ENCODE measurements at places on chromosomes 1 and 21.
A peak's percentile ranks its signal among the peaks of the same experiment; 100 is the strongest.

DNA sequence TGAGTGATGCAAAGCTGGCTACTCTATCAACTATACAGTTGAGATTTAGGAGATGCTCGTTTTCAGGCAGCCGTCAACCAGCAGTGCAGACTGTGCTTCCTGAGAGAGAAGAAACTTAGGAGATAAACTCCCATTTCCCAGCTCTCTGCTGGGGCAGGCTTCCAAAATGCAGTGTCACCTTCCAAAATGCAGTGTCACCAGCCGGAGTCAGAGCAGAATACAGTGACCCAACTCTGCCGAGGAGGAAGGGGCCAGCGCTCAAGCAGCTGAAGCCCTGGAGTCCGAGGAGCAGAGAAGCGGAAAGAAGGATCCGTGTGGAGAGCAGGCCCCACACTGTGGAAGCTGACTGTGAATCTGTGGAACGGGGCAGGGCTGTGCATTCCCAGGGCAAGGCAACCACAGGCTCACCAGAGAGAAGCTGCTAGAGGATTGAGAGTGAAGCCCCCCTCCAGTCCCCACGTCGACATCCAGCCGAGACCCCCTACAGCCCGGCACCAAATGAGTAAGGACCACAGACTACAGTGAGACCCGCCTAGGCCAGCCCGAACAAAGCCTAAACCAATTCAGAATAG, 703 bp upstream of the KRTAP12-1 start:
- DNase-seq: no peak

GRCh38 chr1:229156872-229157271, 114.0 kb upstream of the RAB4A start:
- no peak for DNase-seq

DNA sequence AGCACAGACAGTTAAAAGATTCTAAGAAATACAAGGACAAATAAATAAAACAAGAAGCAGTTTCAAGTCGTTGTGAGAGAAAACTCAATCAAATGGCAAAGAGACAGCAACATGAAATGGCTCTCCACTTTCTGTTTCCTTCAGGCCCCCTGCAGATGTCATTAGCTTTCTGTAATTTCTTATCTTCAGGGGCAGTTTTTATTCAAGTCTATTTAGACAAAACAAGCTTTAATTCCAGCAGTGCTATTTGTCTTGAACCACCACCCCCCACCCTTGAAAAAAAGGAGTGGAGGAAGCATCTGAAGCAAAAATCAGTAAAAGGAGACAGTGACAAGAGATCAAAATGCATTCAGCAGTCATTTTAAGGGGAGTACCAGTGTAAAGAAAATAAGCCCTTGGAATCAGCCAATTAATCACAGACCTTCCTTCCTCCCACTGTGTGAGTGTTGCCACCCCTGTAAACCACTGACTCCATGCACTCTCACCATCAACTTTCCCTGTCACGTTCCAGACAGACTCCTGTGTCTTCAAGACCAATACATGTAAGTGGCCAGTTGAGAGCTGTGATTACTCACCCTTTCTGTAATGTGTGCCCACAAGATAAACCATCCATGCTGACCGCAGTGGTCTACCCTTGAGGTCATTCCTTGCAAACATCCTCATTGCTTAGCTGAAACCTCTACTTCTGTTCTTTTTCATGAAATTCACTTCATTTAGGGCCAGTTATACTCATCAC, 136.1 kb upstream of the HOOK1 start:
- DNase-seq: no peak

DNA sequence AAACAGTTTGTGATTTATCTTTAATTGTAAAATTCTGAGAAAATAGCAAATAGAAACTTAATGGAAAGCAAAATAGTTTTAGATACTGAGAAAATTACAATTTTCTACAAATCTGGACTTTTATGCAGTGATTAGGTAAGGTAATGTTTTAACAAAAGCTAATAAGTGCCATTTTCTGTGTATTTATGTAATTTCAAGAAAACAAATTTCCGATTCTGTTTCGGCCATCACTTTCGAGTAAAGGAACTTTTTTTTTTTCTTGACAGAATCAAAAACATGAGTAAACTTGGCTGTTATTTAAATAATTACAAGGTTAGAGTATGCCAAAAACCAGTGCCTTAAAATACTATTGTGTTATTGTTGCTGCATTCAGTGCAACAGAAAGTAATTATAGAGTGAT, 280.4 kb upstream of the C1orf105 start:
- DNase-seq: no peak

DNA sequence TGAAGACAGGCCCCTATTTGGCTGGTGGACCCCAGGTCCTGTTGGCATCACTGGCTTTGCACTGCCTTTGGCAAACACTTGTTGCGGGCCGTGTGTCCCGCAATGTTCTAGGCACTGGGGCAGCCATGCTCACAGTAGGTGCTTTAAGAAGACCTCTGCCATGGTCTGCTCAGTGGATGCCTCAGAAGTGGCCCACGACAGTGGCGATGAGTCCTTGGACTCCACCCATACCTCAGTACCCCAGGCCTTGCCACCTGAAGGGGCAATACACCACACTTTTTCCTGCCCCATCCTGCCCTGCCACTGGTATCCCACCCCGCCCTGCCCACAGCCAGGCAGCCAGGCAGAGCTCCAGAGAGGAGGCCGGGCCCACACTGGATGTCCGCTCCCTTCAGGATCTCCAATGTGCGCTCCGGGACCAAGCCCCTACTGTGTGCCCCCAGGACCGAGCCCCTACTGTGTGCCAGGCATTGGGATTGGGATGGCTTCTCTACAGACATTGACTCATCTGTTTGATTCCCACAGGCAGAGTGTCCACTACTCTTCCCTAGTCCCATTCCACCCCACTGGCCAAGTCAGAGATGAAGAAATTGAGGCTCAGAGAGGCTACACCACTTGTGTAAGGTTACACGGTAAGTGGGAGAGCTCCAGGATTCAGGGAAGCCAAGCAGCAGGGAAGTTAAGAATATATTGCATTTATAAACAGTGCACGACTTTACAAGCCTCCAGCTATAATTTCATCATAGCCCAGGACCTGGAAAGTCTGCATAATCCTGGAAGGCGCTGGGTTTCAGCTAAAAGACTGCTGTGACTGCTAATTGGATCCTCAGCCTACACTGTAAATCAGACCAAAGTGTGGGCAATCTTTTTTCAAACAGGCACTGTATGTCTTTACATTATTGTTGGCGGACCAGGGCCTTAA, 101.6 kb downstream of the DMRTB1 start:
- no peak for DNase-seq

GRCh38 chr1:150207281-150207971, 28.5 kb downstream of the ANP32E start:
- DNase-seq: no peak

DNA sequence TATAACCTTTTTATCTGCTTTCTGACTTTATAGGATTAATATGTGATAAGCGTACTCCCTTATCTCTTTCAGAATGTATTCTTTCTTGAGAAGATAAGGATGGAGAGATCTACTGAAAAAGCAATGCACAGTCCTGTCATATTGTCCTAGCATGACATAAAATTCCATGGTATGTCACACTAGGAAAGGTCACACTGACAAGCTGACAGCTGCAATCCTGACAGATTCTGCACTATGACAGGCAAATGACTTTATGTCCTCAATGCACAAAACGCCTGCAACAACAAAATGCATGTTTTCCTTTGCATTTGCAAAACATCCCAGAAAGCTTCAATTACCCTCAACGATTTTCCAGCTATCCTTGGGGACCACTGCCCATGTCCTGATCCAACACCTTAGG, 393.8 kb downstream of the DSCAM start:
- DNase-seq: no peak

- DNase-seq: no peak
Measured at GRCh38 chr21:16837721-16838120, 675.1 kb upstream of the CXADR start.

GRCh38 chr1:35640380-35641232, 720 bp downstream of the PSMB2 start:
- no peak for DNase-seq

GRCh38 chr1:147292012-147292411, 49.5 kb downstream of the CHD1L start:
- DNase-seq: no peak

DNA sequence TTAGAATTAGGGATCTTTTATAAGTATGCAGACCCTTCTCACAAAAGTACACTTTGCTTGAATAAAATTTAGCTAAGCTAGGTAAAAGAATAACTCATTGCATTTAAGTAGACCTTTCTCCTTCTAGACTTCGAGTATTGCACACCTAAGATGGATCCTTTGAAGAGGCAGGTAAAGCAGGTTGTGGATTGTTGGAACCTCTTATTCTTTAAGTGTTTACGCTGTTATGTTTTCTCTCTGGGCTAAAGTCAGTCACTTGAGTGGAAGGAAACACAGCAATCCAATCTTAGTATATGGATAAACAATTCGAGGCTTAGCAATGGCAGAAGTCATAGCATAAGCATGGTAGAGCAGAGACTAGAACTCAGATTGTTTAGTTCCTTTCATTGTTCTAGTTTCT, 11.4 kb downstream of the MAGI3 start:
- DNase-seq: no peak

DNA sequence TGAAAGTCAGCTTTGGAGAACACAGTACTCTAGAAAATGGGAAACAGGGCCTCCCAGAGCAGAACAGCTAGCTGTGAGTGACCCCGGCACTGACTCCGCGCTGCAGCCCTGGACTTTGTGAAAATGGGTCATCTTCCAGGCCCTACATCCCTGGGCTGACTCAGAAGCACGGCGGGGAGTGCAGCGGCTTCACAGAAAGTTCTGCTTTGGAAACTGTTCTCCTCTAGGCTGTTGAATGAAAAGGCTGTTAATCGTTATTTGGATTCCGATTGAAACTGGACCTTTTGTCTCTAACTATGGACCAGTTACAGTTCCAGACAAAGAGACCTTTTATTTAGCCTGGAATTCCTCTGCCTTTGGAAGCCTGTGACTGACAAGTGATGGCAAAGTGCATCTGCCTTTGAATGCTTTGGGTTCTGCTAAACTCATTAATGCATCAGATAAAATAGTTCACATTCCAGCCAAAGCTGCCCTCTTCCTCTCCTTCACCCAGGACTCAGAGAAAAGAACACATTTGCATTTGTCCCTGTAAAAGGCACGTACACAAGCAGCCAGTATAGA, 144.9 kb upstream of the HOOK1 start:
- DNase-seq: no peak

- DNase-seq: peak; percentile 33
Measured at GRCh38 chr1:37177230-37177864, 143.0 kb upstream of the GRIK3 start.

GRCh38 chr1:84742653-84743052, 52.4 kb upstream of the SSX2IP start:
- no peak for DNase-seq

DNA sequence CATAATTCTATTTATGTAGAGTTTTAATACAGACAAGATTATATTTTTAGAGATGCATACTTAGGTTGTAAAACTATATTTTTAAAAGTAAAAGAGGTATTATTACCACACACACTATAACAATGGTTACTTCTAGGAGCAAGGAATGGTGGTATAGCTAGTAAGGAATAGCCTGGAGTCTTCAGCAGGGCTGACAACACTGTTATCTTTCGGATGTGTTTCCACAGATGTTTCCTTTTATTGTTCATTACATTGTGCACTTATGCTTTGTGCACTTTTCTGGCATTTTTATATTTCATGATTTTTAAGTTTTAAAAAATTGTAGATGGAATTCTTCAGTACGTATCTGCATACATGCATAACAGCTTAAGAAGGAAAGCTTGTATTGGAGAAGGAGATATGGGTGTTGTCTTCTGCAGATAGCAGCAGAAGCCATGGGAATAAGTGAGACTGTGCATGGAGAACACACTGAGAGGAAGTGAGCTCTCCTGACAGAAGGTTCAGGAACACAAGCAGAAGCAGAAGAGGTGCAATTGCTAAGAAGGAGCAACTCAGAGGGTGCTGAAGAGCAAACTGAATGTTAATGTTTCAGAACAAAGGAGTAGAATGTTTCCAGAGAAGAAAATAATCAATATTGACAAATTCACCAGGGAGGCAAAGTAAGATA, 91.8 kb downstream of the UCHL5 start:
- DNase-seq: no peak

DNA sequence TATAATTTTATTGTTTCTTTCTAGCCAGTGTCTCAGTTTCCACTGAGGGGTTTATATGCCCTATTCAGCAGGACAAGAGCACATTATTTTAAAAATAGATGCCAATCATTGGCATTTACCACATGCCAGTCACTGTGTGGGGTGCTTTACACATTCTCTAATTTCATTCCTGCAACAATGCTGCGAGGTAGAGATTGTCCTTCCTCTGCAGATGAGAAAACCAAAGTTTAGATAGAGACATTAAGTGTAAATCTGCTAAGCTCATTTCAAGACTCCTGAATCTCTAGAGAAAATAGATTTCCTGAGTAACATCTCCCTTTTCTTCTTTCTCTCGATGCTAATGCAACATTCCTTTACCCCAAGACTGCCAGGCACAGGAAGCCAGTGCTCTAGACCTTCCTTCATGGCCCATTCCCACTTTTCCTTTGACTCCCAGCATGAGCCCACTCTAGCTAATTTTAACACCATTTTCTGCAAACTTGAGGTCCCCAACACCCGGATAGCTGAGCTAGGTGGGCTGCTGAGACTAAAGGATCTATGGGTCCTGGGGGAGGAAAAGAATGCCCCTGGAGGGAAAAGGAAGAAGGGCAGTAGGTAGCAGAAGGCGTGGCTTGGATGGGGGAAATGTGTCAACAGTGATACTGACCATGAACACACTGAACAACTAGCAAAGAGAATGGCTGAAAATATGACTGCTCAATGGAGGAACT, 50.0 kb downstream of the SH3GLB1 start:
- DNase-seq: no peak

DNA sequence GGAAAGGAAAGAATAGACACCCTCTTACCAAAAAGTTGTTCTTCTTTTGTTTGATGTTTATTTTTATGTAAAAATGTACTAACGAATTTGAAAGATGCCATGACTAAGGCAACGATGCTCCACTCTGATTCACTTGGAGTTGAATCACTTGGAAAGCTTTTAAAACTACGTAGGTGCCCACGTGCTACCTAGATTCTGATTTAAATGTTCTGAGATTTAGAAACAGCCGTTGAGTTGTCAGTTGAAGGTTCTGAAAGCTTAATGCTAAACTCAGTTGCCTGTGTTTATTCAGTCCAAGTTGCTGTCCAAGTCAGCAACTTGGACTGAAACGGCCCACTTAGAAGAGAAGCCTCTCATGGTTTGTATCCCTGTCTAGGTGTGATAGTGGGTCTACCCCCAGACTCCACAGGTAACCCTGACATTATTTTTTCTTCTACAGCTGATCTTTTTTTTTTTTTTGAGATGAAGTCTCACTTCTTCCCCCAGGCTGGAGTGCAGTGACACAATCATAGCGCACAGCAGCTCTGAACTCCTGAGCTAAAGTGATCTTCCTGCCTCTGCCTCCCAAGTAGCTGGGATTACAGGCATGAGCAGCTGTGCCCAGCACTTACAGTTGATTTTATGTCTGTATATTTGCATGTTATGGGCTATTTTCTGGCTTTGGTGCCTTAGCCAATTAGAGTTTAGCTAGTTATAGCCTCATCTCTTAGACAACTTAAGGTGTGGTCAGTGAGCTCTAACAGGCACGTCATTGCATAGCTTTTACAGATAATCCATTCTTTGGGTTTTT, 1.4 kb upstream of the VAMP4 start:
- no peak for DNase-seq

- DNase-seq: peak; percentile 72
Measured at GRCh38 chr1:226939438-226940028, 561 bp upstream of the COQ8A start.

GRCh38 chr1:218165701-218166114, 119.4 kb upstream of the RRP15 start:
- no peak for DNase-seq
